ENCODE measurements at places on chromosomes 11 and 22.
A peak's percentile ranks its signal among the peaks of the same experiment; 100 is the strongest.

DNA sequence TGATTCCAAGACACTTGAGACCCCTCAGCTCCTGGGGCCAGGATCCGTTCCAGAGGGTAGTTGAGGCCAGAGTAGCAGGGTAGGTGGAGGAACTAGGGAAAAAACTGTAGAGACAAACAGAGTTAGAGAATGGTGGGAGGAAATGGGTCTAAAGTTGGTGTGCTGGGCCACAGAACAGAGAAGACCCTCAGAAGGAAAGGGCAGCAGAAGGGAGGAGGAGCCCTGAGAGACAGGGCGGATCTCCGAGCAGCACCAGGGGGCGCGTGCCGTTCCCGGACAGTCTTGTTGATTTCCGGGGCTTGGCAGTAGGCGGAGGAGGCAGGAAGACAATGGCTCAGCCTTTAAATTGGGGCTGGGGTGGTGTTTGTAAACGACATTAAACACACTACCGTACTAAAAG, 2.4 kb upstream of the CECR2 start:
- peak; percentile 41 for DNase-seq

DNA sequence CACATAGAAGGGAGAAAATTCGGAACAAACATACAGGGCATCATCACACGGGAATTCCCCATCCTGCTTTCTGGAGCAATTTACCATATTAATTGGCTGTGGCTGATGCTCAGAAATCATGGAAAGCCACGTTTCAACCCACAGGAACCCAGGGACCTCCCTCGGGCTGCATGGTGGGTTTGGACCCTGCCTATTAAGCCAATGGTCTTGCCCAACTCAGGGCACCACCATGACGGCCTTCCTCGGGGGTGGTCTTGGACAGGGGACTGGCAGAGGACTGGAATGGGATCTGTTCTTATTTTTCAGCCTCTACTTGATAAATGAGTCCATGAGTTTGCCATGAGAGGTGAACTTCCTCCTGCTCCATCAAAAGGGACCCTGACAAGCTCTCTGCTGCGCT, 374.0 kb downstream of the SHANK2 start:
- DNase-seq, result no peak

- no peak for DNase-seq
Measured at GRCh38 chr22:19984201-19984753, 32.3 kb downstream of the ARVCF start.

DNA sequence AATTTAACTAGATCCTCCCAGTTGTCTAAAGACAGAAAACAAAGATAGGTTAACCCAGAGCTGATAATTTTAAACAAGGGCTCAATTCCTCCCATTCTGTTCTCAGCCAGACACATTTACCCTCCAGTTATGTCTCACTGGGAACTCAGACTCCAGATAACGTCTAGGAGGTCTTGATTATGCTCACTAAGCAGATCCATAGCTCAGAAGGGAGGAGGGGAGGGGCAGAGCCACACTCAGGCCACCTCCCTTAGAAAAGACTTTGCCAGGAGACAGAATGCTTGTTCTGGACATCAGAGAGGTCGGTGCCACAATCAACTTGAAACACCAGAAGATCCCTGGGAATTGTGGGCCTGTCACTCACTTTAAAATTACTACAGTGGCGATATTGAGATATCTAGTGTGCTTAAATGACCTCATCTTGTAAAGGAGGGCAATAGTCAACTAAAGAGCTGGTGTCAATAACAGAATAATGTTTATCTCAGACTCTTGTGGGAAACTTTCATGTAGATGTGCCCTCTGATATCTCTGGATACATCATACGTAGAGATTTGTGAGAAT, 29.8 kb upstream of the SLC25A1 start:
- no peak for DNase-seq

GRCh38 chr11:62664405-62665074, 470 bp downstream of the C11orf98 start:
- DNase-seq, result peak; percentile 71

DNA sequence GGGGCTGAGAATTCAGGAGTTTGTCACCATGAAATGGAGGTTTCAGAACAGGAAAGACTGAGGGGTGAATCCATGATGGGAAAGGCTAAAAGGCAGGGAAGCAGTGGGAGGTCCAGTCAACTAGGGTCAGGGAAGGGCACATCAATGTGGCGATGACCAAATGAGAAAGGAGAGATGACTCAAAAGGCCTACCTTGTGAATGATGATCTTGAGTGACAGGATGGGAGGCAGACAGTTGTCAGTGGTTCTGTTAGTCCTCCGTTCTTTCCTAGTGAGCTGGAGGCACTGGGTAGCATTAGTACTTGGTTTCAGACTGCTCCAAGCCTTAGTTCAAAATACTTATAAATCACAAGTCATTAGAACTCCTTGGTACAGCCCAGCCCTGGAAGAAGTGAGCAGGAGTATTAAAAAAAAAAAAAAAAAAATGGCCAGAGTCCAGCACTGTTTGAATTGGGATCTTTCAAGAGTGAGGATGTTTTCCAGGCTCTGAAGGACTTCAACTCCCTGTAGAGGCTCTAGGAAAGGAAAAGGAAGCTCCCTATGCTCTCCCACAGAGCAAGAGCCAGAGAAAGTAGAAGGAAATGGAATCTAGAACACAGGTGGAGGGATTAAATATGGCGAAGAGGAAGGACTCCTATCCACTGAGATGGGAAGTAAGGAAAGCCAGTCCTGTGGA, 8.3 kb upstream of the DCHS1 start:
- DNase-seq, result no peak
